ENCODE measurements at places on chromosomes 6 and 20. TPM values are rescaled to one million over a fixed set of nuclear protein-coding genes. Genes with fewer than 3 reads are reported as not detected.

DNA sequence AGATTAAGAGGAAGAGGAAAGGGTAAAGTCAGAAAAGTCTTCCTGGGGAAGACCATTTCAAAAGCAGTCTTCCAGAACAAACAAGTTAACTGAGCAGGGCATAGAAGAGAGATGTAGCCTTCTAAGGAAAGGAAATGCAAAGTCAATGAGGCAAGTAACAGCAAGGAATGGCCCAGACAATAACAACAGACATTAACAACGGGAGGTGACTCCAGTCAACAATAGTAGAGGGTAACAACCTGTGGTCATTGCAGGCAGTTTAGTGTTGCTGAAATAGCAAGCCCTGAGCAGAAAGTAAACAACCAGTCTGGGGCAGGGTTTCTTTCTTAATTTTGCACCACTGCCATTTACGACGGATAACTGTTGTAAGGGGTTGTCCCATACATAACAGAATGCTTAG is 2.1 kb downstream of the MDN1 start:
- peak overlapping the region; percentile 80 for H3K4me3 ChIP-seq
- DNase-seq = no peak
- H3K27ac ChIP-seq = no peak overlapping the region
- H3K27me3 ChIP-seq = no peaks in the 10 kb centered on the region

Gene TP53TG5
- not detected for total RNA-seq

DNA sequence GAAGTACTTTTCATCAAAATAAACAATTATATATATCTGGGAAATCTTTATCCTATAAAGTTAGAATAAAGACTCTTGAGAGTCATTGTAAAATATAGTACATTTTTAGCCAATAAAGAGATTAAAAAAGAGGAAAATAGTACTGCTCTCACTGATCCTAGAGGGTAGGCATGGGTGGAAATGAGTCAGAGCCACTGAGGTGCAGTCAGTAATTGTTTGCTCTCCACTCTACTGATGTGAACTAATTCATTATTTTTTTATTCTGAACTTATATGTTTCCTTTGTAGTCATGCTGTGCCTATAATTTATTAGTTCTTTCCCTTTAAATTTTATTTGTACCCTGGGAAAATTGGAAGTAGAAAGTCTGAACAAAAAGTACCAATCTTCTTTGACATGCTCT is 1359.4 kb upstream of the GJE1 start:
- no peak overlapping the region for H3K27ac ChIP-seq
- DNase-seq = no peak
- no peaks in the 10 kb centered on the region for H3K4me1 ChIP-seq
- no peaks in the 10 kb centered on the region for H3K36me3 ChIP-seq
- no peaks in the 10 kb centered on the region for H3K27me3 ChIP-seq

- no peak for DNase-seq
- peak overlapping the region; percentile 88 for H3K27ac ChIP-seq
- H3K4me1 ChIP-seq = peaks cover 70% of the 10 kb centered on the region
Observed at GRCh38 chr20:62362991-62363919, 3.9 kb downstream of the LAMA5 start.

- DNase-seq = no peak
- H3K4me3 ChIP-seq = no peak overlapping the region
- H3K4me1 ChIP-seq = no peaks in the 10 kb centered on the region
- H3K36me3 ChIP-seq = no peaks in the 10 kb centered on the region
Observed at GRCh38 chr6:51824940-51825339, 262.5 kb downstream of the PKHD1 start.

DNA sequence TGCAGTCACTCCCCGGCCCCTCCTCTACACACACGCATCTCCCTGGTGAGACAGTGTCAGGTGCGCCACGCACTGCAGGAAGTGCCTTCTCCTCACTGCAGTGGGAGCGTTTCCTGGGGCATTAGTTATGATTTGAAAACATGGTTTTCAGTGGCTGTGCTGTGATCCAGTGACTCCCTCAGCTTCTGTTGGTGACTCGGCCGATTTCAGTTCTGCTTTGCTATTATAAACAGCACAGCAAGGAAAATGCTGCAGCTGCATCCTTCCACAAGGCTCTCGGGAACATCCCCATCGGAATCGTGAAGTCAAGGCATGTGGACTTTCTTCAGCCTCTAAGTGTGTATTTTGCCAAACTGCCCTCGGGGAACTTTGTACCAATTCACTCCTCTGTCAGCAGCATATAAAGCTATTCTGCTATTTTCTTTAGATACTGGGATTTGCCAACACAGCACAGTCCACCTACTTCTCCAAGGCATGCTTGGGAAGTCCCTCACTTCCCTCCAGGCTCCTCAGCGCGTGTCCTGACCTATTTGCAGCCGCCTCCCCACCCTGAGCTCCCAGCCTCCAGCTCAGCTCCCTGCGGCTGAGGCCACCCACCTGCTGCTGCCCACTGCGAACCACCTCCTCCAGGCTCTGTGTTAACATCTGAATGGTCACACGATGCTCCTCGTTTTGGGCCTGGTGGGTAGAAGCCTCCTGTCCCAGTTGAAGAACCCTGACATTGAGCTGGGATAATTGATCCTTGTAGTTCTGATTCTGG is 54.5 kb downstream of the GINS1 start:
- no peaks in the 10 kb centered on the region for H3K27me3 ChIP-seq
- DNase-seq = no peak
- peaks cover 4% of the 10 kb centered on the region for H3K36me3 ChIP-seq
- no peak overlapping the region for H3K27ac ChIP-seq
- H3K4me1 ChIP-seq = no peaks in the 10 kb centered on the region

Gene LY86
- not detected for total RNA-seq

DNA sequence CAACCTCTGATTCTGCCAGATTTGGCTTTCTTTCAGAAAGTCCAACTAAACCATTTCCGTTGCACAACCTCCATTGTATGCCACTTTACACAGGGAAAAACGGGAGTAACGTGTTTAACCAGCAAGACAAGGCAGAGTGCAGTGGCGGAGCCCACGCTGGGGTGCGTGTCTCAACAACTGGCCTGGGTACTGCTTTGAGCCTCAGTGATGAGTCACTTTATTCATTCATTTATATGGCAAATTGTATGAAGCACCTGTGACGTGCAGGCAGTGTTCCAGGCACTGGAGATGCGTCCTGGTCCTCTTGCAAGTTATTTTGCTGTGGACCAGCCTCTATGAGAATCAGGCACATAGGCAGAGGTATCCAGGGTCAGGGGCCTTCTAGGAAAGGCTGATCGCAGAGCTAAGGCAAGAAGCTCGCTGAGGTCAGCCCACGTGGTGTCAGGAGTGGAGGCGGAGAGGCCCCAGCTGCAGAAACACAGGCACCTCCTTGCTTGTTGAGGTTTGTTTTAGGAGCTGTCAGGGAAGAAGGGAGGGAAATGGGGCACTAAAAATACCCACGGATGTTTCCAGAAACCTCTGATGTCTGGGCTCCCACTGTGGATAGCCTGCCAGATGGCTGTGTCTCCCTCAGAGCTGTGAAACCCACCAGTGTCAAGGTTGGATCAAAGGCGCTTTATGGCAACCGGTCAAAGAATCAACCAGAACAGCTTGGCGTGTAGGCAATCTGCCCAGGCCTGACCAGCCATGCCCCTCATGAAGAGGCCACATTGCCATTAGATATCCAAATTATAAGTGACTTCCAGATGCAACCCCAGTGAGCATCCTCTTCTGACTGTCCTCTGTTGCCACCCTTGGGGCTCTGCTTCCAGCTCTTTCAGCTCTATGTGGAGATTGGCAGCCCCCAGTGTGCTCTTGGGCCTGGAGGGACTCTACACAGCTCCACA is 157.2 kb downstream of the CD83 start:
- H3K4me1 ChIP-seq = no peaks in the 10 kb centered on the region
- no peaks in the 10 kb centered on the region for H3K36me3 ChIP-seq
- H3K27me3 ChIP-seq = no peaks in the 10 kb centered on the region
- H3K27ac ChIP-seq = no peak overlapping the region

DNA sequence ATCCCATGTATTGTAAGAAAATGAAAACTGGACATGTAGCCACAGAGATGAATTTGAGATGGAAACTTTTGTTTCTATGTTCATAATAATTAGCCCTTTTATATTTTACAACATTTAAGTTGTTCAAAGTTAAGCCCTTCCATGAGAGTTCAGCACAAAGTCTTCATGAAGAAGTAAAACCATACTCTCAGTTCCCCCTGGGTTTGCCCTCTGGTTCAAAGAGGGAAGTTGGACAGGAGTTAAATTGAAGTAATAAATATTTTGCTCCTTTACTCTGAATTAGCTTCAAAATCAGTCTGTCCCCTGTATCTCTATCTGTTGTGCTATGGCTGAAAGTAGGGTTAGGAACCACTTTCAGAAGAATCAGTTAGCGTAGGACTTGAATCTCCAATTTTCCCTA is 31.1 kb downstream of the PHACTR2 start:
- H3K27ac ChIP-seq = no peak overlapping the region
- no peaks in the 10 kb centered on the region for H3K27me3 ChIP-seq
- no peaks in the 10 kb centered on the region for H3K4me1 ChIP-seq
- no peaks in the 10 kb centered on the region for H3K36me3 ChIP-seq

DNA sequence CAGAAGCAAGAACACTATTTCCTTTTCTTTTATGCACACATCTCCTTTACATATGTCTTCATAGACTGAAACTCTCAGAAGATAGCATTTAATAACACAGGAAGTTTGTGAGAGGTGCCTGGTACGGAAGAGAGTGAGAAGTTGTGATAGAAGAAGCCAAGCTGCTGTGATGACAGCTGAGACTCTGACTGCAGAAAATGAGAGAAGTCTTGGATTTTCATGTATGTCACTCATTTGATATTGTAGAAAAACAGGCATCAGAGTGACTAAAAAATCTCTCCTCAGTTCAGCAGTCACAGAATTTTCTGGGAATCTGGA is 154.9 kb upstream of the BMP2 start:
- H3K4me3 ChIP-seq = no peak overlapping the region
- no peak for DNase-seq
- no peak overlapping the region for H3K27ac ChIP-seq
- no peaks in the 10 kb centered on the region for H3K36me3 ChIP-seq

Gene CALHM5
- total RNA-seq = not detected

Gene BANF2
- not detected for total RNA-seq

- peaks cover 32% of the 10 kb centered on the region for H3K4me1 ChIP-seq
- DNase-seq = no peak
- H3K36me3 ChIP-seq = peaks cover 19% of the 10 kb centered on the region
- peak overlapping the region; percentile 71 for H3K4me3 ChIP-seq
Observed at GRCh38 chr6:30615958-30616810, 859 bp downstream of the PPP1R10 start.

Gene BPI
- total RNA-seq = not detected

GRCh38 chr6:136144251-136145023 is 105.7 kb downstream of the MTFR2 start:
- H3K36me3 ChIP-seq = no peaks in the 10 kb centered on the region
- DNase-seq = no peak
- H3K27me3 ChIP-seq = no peaks in the 10 kb centered on the region
- no peak overlapping the region for H3K4me3 ChIP-seq
- no peaks in the 10 kb centered on the region for H3K4me1 ChIP-seq

Gene PSORS1C1
- 2.9 TPM for total RNA-seq

- H3K27ac ChIP-seq = peak overlapping the region; percentile 92
- no peaks in the 10 kb centered on the region for H3K36me3 ChIP-seq
- H3K27me3 ChIP-seq = no peaks in the 10 kb centered on the region
- H3K4me1 ChIP-seq = peaks cover 61% of the 10 kb centered on the region
- no peak overlapping the region for H3K4me3 ChIP-seq
Observed at GRCh38 chr6:111549746-111550145, 55.9 kb downstream of the TRAF3IP2 start.

Gene MUC21
- total RNA-seq = not detected

GRCh38 chr6:104306211-104306610 is 553.5 kb downstream of the HACE1 start:
- no peak for DNase-seq
- no peaks in the 10 kb centered on the region for H3K36me3 ChIP-seq
- H3K27me3 ChIP-seq = peaks cover 2% of the 10 kb centered on the region
- no peak overlapping the region for H3K27ac ChIP-seq

Gene CRYBG1
- total RNA-seq = 32.3 TPM

GRCh38 chr6:15065261-15065989 is 180.4 kb upstream of the JARID2 start:
- H3K4me3 ChIP-seq = no peak overlapping the region
- no peaks in the 10 kb centered on the region for H3K36me3 ChIP-seq
- H3K27me3 ChIP-seq = no peaks in the 10 kb centered on the region
- no peak overlapping the region for H3K27ac ChIP-seq
- H3K4me1 ChIP-seq = no peaks in the 10 kb centered on the region

- no peak for DNase-seq
- H3K4me1 ChIP-seq = no peaks in the 10 kb centered on the region
- no peak overlapping the region for H3K27ac ChIP-seq
- no peaks in the 10 kb centered on the region for H3K36me3 ChIP-seq
- no peaks in the 10 kb centered on the region for H3K27me3 ChIP-seq
Observed at GRCh38 chr20:40797425-40797824, 108.4 kb upstream of the MAFB start.

DNA sequence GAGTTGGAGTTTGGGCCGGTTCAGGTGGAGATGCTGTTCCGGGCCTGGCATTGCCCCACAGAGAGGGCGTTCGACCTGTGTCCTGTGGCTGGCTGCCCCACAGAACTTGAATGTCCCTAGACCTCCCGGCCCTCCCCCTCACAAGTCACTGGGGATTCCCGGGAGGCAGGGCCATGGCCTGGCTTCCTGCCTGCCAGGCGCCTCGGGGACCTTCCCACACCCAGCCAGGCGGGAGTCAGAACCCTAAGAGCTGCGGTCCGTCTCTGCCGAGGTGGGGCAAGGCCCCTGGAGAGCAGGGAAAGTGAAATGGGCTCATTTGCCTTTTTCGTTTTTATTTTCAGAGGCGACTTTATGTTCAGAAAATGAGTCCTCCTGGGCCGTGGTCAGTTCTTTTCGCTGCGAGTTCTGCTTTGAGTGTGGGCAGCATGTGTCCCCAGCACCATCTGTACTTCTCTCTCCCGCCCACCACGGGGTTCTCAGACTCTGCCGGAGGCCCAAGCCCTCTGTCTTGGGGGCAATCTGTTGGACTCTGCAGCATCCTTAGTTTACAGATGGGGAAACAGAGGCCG is 8.5 kb downstream of the RBM38 start:
- no peak overlapping the region for H3K4me3 ChIP-seq
- no peak for DNase-seq
- H3K27ac ChIP-seq = no peak overlapping the region

DNA sequence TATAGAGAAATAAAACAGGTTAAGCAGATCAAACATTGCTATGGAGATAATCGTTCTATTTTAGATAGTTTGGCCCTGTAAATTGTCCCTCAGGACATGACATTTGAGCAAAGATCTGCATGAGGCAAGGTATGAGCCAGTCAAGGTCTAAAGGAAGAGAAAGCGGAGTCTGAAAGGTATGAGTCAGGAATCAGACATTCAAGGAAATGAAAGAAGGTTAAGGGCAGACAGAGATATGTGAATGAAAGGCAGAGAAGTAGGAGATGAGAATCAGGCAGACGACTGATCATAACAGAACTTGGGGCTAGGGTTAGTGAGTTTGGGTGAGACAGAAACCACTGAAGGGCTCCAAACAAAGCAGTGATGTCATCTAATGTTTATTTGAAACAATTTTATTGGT is 775.8 kb downstream of the MAFB start:
- no peak for DNase-seq
- no peaks in the 10 kb centered on the region for H3K36me3 ChIP-seq
- H3K27ac ChIP-seq = no peak overlapping the region
- no peaks in the 10 kb centered on the region for H3K4me1 ChIP-seq

- H3K4me1 ChIP-seq = no peaks in the 10 kb centered on the region
- H3K27ac ChIP-seq = no peak overlapping the region
- no peaks in the 10 kb centered on the region for H3K36me3 ChIP-seq
- no peak for DNase-seq
- no peaks in the 10 kb centered on the region for H3K27me3 ChIP-seq
Observed at GRCh38 chr6:76516924-76517323, 444.5 kb upstream of the IMPG1 start.

Gene MAPK13
- 2.5 TPM for total RNA-seq

Gene BHLHE23
- not detected for total RNA-seq

Gene RAB44
- not detected for total RNA-seq
